ENCODE measurements at places on chromosomes 12 and 14.
A peak's percentile ranks its signal among the peaks of the same experiment; 100 is the strongest.

- no peak for DNase-seq
Observed at GRCh38 chr14:40213701-40214100, 781.5 kb upstream of the FBXO33 start.

DNA sequence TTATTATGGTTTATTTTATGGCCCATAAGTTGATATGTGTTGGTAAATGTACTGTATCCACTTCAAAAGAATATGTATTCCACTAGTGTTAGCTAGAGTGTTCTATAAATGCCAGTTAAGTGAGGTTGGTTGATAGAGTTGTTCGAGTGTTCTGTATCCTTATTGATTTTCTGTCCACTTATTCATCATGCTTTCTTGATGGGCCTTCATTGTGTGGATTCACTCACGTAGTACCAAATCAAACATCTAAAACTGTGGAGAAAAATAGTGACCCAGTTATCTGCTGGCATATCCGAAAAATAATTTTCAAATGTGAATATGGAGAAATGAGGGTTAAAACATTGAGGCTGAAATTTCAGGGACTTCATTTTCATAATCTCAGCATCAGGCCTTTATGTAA lies 230.4 kb downstream of the TRHDE start:
- DNase-seq = no peak

DNA sequence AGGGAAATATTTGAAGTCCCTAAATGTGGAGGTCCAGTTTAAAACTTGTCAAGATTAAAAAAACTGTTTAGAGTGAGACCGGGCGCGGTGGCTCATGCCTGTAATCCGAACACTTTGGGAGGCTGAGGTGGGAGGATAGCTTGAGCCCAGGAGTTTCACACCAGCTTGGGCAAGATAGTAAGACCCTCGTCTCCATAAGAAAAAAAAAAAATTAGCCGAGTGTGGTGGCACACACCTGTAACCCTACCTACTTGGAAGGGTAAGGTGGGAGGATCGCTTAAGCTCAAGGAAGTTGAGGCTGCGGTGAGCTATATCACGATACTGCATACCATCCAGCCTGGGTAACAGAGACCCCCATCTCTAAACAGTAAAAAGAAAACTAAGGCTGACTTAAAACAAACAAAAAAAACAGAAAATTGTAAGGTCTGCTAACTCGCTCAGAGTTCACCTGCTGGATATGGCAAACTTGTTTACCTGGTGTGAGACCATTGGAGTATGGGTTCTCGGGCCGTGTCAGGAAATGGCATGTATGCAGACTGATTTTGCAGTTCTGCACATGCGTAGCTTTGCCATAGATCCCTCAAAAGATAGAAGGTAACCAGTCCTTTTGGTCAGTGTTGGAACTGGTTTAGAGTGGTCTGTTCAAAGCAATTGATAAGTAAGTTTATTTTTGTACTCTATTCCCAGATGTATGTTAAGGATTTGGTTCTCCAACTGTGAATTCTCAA lies 2.1 kb downstream of the RNF10 start:
- DNase-seq = no peak

DNA sequence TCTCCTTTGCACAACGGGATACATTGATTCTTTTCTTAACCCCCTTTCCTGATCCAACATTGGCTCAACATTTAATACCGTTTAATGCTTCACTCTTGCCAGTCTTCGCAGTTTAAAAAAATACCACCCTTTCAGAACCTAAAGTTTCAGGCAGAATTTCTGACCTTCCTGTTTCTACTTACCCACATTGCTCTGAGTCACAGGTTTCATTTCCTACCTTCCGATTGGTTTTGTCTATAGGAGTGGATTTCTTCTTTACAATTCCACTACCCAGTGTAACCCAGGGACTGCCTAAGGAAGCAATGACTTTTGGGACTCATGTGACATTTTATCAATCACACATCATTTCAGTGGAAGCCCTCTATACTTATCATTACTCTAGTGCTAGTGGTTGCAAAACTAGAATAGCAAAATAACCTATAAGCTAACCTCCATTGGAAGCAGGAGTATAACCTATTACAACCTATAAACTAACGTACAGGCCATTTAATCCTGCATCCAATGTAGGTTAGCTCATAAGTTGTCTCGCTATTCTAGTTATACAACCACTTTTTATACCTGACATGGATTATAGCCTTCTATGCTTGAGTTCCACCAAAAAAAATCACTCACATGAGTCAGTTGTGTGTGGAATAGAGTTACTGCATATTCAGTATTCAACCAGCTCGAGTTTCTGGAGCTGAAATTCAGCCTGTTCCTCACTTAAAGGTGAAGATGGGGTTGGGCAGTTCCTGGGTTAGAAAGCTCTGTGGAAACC lies 64.9 kb upstream of the KITLG start:
- no peak for DNase-seq

- no peak for DNase-seq
Observed at GRCh38 chr14:58191763-58192601, 8.0 kb upstream of the ACTR10 start.

DNA sequence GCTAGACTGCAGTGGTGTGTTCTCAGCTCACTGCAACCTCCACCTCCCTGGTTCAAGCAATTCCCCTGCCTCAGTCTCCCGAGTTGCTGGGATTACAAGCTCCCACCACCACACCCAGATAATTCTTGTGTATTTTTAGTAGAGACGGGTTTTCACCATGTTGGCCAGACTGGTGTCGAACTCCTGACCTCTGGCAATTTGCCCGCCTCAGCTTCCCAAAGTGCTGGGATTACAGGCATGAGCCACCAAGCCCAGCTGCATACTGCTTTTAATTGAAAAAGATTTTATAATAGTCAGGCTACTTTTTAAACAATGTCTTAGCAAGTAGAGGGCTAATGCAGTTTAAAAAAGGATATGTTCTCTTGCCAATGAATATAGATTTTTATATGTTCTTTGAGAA lies 668.9 kb downstream of the SLC6A15 start:
- DNase-seq = no peak

DNA sequence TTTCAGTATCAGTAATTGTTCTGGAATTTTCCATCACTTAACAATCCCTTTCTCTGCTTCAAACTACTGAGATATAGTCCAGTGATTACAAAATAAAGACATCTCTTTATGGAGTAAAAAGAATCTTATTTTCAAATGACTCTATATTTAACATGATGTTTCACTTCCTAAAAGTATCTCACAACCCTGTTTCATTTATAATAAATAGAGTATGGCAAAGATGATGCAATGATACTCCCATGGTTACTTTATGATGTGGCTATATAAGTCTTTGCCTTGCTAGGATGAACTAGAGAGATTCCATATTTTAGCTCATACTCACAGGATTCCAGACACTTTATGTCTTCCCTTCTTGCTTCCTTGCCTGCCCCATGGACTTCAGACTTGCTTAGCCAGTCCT lies 953.5 kb upstream of the MDGA2 start:
- DNase-seq = no peak

DNA sequence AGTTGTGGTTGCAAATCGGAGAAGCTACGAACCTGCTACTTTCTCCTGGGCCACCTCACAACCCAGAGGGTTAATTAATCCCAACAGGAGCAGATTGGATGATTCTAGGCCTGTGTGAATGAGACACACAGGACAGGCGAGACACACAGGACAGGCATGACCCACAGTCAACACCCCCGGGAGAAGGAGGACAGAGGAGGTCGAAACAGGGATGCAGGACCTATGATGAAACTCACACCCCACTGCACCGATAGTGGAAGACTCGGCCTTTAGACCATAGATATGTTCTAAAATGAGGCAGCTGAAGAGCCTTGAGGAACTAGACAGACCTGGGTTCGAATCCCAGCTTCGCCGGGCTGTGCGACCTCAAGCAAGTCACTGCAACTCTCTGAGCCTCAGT lies 11.6 kb downstream of the TMEM119 start:
- no peak for DNase-seq

- DNase-seq = peak; percentile 21
Observed at GRCh38 chr12:100668945-100669536, 95.6 kb downstream of the GAS2L3 start.

DNA sequence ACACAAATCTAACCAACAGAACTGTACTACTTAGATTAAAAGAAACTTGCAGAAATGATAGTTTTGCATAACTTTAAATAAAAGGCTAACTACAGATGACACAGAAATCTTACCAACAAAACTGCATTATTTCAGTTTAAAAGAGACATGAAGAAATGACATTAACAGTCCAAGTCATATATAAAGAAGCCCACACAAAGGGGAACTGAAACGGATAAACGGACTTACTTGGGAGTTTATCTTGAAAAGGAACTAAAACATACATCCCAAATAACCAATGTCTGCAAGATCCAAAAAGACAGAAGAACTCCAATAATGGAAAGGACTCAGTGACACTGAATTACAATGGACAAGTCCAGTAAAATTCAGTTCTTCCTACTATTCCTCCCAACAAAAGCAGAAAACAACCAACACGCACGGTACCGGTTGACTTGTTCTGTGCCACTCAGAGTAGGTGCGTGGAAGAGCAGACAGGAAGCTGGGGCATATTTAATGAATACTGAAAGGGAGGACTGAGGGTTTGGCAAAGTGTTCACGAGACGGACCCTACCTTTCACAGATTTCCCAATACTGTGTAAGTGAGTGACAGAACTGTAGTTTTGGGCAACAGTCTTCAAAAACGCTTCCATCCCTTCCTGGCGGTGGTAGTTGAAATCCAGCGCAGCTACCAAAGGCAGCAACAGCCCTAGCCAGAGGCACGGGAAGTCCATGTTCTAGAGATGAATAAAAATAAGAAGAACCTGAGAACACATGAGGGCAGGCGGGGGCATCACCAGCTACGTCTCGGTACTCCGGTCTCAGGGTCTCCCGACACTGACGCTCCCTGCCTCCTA lies 627 bp downstream of the CPM start:
- no peak for DNase-seq

DNA sequence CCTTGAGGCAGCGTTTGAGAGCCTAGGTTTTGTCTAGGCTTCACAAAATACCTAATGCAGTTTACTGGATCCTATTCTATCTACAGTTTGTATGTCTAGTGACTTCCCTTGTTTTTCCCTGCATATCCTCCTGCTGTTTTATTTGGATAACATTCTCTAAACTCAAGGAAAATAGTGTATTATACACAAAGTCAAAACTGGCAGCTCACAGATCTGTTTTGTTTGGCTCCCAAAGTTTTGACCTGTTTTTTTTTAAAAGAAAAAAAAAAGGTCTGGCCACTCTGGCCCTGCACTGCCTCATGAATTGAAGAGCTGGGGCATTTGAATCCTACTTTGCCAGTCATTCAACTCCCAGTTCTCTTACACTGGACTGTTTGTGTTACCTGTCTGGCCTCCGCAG lies 155.3 kb downstream of the KICS2 start:
- no peak for DNase-seq

DNA sequence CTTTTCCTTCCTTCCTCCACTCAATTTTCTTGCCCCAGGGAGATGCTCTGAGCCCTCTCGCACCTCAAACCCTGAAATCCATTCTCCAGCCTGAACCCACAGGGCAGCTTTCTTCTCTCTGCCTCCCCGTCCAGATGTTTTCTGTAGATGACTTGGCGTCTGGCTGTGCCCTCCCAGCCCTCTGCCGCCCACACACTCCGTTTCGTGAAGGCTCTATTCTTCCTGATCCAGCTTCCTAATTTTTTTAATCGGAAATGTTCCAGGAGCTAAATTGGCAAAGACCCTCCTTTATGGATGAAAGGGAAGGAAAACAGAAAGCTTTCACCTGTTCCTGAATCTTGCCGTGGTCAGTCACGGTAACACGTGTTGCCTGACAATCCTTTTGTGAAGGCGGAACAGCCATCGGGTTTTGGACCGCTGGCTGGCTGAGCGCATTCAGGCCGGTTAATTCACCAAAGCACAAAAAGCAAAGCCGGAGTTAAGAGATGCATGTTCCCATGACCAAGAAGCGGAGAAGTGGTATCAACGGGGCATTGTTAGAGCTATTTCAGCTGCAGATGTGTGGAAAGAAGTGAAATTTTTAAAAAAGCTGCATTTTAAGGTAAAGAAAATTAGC lies 70.2 kb upstream of the FBRSL1 start:
- no peak for DNase-seq

- peak; percentile 97 for DNase-seq
Observed at GRCh38 chr14:68794851-68795596, 2.2 kb upstream of the ZFP36L1 start.

DNA sequence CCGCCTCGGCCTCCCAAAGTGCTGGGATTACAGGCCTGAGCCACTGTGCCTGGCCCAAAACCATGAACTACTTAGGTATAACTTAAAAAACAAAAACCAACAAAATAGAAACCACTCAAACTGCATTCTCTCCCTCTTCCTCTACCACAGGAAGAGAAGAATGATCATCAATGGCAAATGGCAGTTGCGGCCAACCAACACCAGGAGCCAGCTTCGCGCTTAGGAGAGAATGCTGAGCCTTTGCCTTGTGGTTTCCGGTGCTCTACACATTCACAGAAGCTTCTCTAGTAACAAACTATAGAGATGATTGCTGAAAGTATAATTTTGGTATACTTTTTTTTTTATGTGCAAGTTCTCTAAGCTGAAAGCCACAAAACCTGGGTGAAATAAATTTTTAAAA lies 17.1 kb downstream of the CATSPERB start:
- no peak for DNase-seq

DNA sequence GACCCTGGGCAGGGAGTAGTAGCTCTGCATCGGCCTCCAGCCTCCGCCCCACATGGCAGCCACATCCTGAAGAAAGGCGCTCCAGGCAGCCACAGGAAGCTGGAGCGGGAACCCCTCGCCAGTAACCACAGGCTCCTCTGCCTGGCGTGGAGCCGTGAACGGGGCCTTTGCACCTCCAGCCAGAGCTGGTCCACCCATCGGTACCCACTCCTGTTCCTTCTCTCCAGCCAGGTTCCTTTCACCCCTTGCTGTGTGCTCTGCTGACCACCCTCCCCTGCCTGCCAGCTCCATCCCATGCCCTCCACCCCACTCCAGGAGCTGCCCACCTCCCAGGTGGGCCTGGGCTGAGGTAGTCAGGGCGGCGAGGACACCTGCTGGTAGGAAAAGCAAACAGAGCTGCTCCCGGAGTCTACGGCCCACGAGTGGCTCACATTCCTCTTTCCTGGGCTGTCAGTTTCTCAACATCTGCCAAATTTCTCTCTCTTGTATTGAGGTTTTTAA lies 2.7 kb downstream of the TGFB3 start:
- no peak for DNase-seq

DNA sequence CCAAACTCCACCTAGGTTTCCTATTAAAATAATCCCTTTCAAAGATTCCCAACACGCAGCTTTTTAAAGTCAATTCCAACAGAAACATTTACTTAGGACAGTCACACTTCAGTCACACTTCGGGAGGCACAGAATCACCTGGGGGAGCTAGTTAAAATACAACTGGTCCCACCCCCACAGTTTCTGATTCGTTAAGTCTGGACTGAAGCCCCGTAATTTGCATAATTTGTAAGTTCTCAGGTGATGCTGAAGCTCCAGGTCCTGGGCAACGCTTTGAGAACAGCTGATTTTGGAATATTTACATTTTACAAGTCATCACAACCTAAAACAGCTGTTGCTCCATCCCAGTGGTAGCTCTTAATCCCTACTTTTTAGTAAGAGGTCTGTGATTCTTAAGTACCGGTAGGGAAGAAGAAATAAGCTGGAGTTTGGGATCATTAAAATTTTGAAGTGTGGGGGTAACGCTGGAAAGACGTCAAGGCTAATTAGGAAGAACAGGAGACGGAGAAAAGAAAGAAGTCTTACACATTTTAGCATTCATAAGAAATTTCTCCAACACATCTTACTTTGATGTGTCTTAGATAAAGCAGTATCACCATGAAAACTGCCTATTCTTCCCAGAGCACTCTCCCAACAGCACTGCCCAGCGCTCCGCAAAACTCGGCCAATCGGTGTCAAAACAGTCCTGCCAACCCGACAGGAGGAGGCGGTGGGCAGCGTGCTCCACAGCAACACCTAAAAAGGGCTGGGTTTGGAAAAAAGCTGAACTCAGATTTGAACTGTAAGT lies 1.1 kb downstream of the IPO8 start:
- DNase-seq = no peak
